ENCODE measurements at places on chromosomes 5 and 9.

DNA sequence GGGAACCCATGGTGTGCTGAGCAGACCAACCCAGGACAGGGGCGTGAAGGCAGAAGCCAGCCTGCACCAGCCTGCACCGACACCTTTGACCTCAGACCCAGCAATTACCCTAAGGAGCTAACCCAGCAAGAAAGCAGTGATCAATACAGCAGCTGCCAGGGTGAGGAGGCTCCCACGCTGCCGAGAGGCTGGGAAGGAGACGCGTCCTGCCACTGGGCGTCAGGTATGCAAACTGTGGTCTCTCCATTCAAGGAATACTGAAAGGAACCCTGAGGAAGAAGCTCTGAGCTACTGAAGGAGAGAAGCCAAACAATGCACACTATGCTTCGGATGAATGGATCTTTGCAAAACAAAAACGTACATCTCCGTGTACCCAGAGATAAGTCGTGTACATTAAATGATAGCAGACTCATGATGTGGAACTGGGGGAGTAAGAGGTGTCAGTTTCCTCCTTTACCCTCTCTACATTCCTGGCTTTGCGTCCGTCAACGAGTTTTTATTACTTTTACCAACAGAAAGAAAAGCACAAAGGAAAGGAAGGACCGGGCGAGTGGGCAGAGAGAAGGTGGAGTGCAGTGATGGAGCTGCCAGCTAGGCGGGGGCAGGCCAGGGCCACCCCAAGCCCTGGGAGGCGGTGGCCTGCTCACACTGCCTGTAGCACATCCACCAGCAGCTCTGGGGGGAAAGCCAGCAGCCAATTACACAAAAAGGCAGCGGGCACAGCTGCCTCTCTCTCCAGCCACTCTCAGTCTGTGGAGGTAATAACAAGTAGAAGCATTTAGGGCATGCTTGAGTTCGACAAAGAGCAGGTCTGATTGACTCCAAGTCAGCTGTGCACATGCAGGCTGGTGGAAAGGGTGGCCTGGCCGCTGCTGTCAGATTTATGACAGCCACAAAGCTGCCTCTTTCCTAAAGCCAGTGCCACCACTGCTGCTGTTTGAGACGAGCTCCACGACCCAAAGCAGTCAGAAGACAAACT, 29.3 kb downstream of the RASGEF1C start:
- DNase-seq: no peak

DNA sequence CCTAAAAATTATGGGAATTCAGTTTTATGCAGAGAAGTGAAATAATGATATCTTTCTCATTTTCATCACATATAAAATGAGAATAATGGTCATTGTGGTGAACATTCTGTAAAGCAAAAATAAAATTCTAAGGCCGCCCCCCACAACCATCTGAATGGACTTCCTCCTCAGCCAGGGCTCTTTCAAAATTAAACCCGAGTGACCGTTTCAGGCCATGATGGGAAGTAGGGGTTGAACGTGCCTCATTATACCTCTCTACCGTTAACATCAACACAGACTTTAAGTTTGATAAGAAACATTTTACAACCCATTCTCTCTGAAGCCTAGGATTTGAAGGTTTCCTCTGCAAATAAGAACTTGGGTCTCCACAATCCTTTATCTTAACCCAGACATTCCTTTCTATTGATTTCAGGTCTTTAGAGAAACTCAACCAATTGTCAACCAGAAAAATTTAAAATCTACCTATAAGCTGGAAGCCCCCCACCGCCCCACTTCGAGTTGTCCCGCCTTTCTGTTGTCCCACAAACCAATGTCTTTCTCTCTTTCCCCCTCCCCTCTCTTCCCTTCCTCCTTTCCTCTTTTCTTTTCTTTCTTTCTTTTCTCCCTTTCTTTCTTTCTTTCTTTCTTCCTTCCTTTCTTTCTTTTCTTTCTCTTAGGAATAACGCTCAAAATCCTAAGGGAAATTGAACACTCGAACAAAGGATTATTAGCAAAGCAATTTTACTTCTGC, 1.7 kb upstream of the TMCO6 start:
- DNase-seq: no peak

DNA sequence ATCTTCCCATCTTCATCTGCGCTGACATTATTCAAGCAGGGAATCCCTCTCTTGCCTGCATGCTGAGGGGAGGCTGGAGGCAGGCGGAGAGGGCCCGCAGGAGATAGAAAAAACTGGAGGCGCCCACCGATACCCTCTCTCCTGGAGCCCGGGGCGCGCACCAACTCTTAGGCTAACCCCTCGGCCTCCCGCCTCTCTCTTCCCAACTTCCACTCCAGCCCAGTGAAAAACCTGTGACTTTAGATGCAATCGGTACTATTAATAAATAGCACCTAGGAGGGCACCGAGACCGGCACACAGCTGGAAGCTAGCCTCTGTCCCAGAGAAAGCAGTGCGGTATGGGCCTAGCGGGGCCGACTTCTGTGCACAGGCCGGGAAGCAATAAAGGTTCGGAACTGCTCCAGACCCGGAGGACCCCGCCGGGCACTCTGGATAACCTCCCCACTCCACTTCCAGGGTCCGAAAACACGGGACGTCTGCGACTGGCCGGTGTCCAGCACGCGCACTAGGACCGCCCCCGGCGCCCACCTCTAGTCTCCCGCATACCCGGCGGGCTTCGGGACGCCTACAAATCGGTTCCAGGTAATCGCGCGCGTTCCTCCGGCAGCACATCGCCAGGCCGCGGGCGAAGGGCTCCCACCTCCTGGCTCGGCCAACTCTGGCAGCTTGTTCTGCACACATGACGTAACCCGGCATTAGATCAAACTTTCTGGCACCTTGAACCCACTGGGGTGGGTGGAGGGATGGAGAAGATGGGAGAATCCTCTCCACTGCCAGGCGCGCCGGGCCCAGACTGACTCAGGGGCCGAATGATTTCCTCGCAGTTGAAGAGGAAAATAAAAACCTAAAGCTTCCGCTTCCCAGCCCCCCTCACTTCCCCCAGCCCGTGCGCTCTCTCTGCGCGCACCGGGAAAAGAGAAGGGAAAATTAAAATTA, 1.4 kb downstream of the EFNA5 start:
- no peak for DNase-seq

DNA sequence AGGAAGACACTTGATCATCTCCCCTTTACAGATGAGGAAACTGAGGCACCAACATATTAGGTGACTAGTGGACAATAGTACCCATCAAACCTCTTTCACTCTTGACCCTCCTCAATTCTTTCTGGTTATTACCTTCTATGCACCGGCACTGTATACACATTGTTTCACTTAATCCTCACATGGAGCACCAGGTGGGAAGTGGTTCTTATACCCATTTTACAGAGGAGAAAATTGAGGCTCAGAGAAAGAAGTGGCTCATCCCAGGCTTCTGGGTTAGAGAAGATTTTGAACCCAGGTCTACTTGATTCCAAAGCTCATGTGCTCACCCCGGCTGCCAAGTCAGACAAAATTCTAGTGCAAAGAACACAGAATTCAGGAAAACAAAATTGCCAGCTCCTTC, 17.4 kb upstream of the DENND1A start:
- no peak for DNase-seq

DNA sequence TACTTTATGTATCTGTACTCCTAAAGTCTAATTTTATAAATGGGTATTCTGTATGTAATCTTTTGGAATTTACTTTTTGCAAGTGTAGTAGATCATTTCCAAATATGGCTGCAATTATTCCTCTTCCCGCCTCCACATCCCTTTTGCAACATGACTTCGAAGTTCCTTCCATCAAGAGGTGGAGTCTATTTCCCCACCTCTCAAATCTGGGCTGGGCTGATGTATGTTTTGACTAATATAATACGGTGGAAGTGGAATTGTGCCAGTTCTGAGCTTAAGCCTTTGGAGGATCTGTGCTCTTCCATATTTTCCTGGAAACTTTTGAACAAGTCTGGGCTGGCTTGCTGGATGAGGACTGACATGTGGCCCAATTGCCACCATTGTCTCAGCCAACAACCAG, 155.9 kb downstream of the FGF18 start:
- DNase-seq: no peak

DNA sequence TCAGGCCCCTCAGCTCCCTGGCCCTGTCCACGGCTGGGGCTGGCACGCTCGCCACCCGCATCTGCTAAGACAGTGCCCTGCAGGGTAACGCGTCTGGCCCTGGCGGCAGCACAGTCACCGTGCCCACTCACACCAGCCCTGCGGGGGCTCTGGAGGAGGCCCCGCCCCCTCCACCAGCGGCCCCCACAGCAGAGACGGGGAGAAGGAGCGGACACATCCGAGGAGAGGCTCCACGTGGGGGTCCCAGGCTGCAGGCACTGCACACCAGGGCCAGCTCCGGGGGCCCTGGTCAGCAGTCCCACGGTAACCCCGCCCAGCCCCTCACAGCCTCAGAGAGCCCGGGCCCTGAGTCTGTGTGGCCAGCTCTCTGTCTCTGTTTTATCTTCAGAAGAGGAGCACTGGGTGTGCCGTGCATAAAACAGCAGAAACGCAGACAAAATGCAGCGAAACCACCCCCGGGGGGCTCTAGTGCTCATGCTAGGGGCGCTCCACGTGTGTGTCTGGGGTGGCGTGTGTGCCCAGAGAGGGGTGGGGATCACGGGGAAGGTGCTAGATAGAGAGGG, 47.5 kb upstream of the NRARP start:
- DNase-seq: no peak

DNA sequence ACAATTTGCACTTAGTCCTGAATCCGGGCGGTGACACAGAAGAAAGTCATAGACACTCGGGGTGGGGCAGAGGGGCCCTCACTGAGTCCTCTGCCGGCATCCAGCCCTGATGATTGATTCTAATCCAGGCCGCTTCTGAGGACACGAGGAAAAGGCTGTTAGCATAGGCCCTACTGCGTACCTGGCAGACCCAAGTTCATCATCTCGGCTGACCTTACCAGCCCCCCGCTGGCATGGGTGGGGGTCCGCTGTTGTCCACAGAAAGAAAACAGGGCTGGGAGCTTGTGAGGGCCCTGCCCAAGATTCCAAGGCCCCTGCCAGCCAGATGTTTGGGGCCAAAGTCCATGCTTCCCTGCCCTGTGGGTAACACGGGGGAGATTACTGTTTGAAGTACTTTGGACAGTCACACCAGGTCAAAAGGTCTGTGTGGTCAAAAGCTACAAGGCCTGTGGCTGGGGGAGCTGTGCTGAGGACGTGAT, 24.5 kb downstream of the ERGIC1 start:
- DNase-seq: peak; percentile 58

- DNase-seq: no peak
Measured at GRCh38 chr9:110994771-110995241, 43.5 kb downstream of the LPAR1 start.

- DNase-seq: peak; percentile 65
Measured at GRCh38 chr9:38621434-38622287, 1.3 kb upstream of the ANKRD18A start.

DNA sequence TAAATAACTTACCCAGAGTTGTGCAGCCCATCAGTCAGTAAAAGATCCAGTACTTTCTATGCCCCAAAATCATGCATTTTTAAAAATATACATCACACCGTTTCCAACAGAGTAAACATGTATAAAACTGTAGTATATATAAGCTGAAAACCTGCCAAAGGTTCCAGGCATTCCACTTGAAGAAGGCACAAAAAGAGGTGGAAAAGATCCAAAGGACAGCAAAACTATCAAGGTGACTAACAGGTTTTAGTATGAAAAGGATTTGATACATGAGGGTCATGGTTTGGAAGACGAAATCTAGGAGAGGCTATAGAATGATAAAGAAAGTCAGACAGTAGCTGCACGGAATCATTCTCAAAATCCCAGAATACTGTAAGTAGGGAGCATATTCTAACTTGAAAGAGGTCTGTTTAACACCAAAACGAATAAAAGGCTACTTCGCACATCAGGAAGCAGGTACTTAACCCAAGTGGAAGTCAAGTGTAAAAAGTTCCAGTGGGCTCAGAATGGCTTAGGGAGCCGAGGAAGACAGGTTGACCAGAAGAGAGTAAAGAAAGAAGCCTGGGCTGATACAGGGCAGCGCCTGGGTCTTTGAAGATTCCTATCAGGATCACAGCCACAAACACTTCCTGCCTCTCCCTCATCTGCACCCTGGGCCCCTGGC, 207.2 kb downstream of the ADAMTS12 start:
- no peak for DNase-seq

DNA sequence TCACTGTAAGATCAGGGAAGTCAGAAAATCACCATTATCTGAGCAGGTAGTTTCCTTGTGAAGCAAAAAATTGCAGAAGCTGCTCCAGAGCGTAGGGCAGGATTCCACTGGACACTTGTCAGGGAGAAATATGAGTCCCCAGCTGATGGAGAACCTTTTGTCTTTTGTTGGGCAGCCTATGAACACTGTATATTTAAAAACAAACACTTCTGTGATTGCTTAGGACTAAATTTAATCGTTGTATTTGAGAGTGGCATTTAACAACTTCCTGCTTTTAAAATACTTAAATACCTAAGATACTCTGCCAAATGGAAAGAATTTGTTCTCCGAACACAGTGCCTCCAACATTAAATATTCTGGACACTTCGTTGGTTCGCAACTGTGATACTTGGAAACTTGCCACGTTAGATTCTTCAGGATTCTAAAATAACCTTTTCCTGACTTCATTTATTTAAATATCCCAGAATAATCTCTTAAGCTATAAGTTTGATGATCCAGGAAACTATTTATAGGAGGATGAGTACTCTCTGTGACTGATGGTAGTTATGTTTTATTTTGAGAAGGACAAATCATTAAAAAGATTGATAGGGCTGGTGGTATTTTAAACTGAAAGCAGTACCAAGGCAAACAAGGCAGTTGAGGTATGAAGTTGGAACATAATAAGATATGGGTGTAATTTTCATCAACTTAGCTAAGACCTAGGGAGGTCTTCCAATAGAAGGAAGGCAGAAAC, 2.7 kb upstream of the HSPA4 start:
- no peak for DNase-seq

DNA sequence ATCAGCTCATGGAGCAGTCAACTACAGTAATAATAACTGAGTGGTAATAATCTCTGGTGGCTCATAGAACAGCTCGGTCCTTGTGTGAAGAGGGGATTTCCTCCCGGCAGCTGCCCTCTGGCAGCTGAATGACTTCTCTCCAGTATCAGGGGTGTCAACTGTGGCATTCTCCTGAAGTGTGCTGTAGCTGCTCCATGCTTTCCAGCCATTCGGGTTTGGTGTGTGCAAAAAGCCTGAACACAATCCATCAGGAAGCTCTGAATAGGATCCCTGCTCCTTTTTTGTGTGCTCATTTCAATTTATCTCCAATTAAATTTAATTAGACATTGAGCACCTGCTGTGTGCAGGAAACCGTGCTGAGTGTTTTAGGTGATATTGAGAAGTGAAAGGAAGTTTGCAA, 59.8 kb upstream of the BARX1 start:
- DNase-seq: no peak

DNA sequence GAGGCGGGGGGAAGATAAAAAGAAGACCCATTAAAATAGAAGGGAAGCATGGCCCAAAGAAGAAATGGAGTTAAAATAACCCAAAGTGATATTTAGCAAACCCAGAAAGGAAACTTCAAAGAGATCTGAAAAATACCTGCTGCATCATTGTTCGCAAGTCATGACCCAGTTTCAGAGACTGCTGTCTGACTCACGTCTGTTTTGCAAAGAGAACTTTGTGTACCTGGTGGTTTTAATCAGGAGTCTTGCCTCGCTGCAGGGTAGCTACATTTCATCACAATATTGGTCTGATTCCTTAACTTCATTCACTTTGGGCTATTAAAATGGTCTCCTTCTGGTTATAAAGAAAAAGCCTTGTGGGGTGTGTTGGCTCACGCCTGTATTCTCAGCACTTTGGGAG, 461.1 kb upstream of the DAP start:
- DNase-seq: no peak
